Activated CD8-positive, alpha-beta memory T cell treated with anti-CD3 and anti-CD28 coated beads for 4 hours (primary cell): ENCODE measurements at places on chromosomes 3 and 15.

DNA sequence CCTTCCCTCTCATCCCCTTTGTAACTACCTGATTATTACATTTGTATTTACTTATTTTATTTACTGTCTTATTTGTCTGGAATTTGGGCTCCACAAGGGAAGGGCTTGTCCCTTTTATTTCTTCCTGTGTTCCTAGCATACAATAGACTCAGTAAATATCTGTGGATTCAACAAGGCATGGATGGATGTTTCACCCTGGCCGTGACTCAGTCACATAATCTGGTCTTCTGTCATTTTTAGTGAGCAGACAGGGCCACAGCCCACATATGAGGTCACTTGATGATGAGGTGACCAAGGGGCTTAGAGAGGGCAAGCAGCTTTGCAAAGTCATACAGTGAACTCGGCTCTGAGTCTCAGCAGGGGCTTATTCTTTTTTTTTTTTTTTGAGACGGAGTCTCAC lies 7.8 kb upstream of the DAG1 start:
- DNase-seq = no peak

- DNase-seq = no peak
Measured at GRCh38 chr3:35936571-35936970, 297.2 kb downstream of the ARPP21 start.

DNA sequence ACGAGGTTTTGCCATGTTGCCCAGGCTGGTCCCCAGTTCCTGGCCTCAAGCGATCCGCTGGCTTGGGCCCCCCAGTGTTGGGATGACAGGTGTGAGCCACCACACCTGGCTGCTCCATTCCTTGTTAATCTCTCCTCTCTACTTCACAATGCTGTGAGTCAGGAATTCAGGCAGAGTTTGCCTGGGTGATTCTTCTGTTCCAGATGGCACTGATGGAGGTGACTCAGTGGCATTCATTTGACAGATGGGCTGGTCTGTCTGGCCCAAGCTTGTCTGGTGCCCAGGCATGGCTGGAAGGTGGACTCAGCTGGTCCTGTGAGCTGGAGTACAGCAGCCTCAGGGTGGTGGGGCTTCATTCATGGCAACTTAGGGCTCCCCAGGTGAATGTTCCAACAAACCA lies 43.2 kb downstream of the SLC6A20 start:
- DNase-seq = no peak

- no peak for DNase-seq
Measured at GRCh38 chr15:37888356-37888755, 46.1 kb upstream of the TMCO5A start.

DNA sequence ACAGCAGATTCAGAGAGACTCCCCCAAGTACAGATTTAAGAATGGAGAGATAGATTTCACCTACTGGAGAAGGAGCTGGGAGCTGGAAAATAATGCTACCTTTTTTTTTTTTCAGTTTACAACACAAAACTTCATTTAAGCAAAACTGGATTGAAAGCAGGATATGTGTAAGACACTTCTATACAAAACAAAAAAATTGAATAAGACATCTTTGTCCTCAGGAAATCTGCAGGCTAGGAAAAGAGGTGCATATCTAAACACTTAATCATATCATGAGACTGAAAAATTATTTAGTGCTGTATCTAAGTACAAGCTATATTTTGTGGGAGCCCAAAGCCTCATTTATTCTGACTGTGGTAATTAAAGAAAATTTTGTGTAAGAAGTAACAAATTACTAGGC lies 516.1 kb downstream of the ZIC1 start:
- no peak for DNase-seq

- DNase-seq = no peak
Measured at GRCh38 chr3:107992976-107993684, 97.7 kb downstream of the CD47 start.

DNA sequence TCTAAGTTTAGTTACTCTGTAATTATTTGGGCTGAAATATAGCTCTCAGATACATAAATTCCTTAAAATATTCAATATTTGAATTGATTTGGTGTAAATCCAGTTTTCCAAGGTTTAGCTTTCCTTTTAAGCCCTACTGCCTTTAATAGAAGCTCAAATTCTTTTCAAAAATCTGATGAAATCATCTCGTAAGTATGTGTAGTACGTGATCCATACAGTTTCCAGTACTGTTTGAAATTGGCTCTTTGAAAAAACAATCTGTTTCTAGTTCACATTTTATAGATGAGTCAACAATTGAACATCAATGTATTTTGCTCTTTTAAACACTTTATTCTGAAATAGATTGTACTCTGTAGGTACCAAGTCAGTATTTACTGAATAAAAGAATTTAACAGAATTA lies 84.2 kb downstream of the LRRC49 start:
- DNase-seq = no peak

DNA sequence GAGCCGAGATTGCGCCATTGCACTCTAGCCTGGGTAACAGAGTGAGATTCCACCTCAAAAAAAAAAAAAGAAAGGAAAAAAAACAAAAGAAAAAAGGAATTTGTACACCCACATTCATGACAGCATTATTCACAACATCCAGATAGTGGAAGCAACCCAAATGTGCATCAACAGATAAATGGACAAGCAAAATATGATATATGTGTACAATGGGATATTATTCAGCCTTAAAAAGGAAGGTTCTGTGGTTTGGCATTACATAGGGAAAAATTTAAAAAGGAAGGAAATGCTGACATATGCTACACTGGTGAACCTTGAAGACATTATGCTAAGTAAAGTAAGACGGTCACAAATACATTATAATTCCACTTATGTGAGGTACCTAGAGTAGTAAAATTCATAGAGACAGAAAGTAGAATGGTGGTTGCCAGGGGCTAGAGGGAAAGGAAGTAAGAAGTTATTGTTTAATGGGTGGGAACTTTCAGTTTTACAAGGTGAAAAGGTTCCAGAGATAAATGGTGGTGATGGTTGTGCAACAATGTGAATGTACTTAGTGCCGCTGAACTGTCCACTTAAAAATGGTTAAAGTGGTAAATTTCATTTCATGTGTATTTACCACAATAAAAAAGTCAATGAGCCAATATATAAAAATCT lies 118.5 kb downstream of the MYLK start:
- DNase-seq = no peak
